Stimulated activated CD4-positive, alpha-beta T cell treated with anti-CD3 and anti-CD28 coated beads, Interleukin-1b, Interleukin-23, amount 100 ng/mL, for 1 hour (primary cell): ENCODE measurements at places on chromosomes 2 and 18.

- no peak for DNase-seq
Measured at GRCh38 chr18:51622702-51623101, 425.2 kb upstream of the MEX3C start.

- no peak for DNase-seq
Measured at GRCh38 chr2:55159037-55159651, 72.9 kb downstream of the CLHC1 start.

DNA sequence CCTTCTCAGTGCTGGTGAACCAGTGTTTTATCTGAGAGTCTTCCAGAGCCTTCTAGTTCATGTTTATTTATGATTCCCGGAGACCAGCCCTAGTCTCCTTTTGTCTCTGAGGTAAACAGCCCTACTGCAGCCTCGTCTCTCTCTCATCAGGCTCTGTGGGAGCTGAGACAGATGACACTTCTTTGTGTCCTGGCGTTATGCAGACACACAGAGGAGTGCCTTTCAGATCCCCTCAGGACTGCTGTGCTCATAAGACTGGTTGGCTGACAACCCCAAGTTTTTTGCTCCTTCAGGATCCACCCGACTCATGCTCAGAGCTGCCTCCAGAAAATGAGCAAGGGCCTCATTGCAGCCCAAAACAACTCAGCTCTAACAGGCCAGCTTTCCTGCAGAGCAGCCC, 523.8 kb upstream of the SPHKAP start:
- DNase-seq = no peak

- DNase-seq = no peak
Measured at GRCh38 chr18:56235481-56236013, 402.8 kb downstream of the TXNL1 start.

- DNase-seq = no peak
Measured at GRCh38 chr2:173630425-173631126, 275.9 kb downstream of the CDCA7 start.

- no peak for DNase-seq
Measured at GRCh38 chr2:58441643-58442042, 200.5 kb upstream of the FANCL start.

DNA sequence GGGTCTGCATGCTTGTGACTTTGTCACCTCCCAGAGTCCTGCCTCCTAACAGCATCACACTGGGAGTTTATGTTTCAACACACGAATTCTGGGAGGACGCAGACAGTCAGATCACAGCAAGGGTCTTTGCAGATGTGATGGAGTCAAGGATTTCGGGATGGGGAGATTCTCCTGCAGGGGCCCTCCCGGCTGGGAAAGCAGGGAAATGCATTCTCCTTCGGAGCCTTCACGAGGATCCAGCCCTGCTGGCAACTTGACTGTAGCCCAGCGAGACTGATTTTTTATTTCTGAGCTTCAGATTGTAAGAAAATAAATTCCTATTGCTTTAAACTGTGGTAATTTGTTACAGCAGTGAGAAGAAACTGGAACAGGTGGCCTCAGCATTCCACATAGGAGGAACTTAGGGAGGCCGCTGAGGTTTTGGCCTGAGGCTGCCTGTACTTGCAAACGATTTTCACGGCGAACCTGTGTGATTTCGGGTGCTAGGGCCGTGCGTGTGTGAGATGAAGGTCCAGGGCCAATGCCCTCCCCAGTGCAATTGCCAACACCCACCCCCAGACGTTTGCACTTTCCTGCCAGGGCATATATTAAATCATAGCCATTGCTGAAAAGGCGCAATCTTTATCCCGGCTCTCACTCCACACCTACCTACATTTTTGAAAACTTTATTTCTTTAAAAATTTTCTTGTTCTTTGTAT, 79.8 kb downstream of the ASB1 start:
- DNase-seq = no peak

- no peak for DNase-seq
Measured at GRCh38 chr2:51528156-51528555, 496.2 kb upstream of the NRXN1 start.

- DNase-seq = no peak
Measured at GRCh38 chr2:137930146-137930545, 34.1 kb upstream of the HNMT start.

GRCh38 chr2:48699348-48699930, 56.1 kb downstream of the LHCGR start:
- no peak for DNase-seq

DNA sequence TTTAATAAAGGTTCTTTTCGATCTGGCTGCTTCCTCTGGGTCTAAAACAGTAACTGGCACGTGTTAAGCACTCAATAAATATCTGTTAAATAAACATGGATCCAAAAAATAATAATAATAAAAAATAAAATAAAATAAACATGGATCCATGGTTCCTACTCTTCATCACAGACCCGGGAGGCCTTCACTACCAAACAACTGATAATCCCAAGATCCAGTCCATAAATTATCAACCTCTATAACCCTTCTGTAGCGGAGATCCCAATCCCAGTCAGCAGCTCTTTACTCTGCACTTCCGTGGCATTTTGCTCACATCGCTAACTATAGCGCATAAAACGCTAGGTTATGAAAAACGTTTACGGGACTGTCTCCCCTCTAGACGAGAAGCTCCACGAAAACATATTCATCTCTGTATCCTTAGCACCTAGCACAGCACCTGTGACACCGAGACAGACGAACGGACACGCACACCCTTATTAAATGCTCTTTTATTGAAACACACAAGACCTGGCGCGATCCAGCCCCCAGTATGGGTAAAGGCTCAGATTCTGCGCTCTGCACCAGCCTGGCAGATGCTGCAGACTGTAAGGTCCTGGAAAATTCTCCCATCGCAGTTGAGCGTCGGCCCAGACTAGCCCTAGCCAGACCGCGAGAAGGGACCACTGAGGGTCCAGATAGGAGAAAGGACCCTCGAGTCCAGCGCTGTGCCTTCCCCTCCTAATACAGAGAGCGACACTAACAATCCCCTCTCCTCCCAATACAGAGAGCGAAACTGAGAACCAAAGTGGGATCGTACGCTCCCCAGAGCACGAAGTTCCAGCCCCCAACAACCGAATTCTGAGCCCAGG, 770 bp downstream of the NBAS start:
- DNase-seq = no peak

GRCh38 chr2:163505281-163505680, 230.5 kb downstream of the FIGN start:
- DNase-seq = no peak

GRCh38 chr2:105582952-105583660, 161.6 kb upstream of the NCK2 start:
- DNase-seq = no peak

GRCh38 chr18:48605408-48605845, 66.6 kb downstream of the CTIF start:
- DNase-seq = no peak

- no peak for DNase-seq
Measured at GRCh38 chr2:233428008-233428407, 73.7 kb downstream of the DGKD start.

DNA sequence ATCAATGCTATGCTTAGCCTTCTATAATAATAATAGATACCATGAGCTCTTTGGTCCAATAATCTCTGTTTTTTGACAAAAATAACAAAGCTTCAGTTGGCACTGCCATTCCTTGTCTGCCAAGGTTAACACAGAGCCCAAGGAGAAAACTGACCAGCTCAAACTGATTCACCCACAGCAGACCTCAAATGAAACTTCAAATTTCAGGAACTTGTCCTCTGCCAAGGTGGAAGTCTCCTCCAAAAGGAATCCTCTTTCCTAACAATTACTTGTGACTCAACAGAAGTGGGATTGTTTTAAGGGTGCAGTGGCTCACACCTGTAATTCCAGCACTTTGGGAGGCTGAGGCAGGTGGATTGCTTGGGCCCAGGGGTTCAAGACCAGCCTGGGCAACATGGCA, 12.1 kb downstream of the AAK1 start:
- DNase-seq = no peak

DNA sequence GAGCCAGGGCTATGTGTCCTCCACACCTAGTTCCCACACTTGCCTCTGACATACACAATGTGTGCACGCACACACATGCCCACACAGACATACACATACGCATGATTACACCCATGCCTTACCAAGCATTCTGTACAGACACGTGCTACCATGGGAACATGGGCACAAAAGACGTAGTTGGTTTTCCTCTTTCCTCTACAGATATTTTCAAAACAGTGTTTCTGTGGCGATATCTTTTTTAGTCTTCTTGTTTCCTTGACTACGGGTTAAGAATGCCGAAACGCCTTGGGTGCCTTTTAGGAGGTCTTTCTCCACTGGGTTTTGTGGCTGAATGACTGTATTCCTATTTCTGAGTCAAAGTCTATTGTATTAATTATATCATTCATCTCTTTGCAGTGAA, 75.5 kb upstream of the SPTBN1 start:
- DNase-seq = no peak

GRCh38 chr18:57696271-57696670, 74.6 kb upstream of the NARS1 start:
- no peak for DNase-seq

DNA sequence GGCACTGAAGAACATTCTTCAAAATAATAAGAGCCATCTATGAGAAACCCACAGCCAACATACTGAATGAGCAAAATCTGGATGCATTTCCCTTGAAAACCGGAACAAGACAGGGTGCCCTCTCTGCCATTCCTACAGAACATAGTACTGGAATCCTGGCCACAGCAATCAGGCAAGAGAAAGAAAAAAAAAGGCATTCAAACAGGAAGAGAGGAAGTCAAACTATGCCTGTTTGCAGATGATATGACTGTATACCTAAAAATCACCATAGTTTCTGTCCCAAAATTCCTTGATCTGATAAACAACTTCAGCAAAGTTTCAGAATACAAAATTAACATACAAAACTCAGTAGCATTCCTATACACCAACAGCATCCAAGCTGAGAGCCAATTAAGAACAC, 119.5 kb upstream of the PARD3B start:
- no peak for DNase-seq

DNA sequence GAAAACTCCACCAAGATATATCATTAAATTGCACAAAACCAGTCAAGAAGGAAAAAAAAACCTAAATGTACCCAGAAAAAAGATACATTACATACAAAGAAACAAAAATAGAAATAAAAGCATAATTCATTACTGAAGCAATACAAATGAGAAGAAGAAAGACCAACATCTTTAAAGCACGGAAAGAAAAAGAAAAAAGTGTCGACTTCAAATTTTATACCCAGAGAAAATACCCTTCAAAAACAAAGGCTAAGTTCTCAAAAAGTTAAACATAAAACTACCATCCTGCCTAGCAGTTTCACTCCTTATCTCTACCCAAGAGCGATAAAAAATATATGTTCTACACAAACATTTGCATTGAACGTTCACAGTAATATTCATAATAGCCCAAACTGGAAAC, 82.0 kb downstream of the ATAD2B start:
- DNase-seq = no peak

DNA sequence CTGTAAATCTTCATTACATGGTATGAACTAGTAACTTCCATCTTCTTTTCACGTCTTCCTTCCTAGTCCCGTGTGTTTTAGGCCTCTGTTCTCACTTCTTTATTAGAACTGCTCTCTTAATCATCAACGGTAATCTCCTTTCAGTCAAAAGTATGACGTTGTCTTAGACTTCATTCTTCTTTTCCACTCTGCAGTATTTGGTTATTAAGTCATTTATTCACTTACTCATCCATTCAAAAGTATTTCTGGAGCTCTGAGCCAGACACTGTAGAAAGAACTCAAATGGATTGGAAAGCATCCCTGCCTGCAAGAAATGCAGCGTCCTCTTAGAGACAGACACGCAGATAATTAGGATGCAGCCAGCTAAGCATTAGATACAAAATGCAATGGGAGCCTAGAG, 494.6 kb upstream of the NRP2 start:
- no peak for DNase-seq

GRCh38 chr2:179891237-179891636, 29.8 kb upstream of the ZNF385B start:
- DNase-seq = no peak

DNA sequence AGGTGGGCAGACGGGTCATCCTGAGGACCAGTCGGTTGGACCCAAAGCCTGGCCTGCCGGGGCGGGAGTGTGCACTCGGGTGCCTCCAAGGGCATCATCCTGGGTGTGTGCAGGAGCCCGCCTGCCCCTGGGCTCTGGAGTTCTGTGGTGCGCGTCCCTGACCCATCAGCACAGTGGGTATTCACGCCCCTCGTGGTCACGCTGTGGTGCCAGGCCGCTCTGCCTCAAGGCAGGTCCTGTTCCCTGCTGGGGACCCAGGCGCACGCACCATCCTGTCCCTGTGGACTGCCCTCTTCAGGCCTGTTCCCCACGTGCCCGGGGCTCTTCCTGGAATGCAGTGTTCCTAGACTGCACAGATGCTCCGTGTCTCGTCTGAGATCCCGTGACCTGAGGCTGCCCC, 14.3 kb upstream of the D2HGDH start:
- DNase-seq = no peak

DNA sequence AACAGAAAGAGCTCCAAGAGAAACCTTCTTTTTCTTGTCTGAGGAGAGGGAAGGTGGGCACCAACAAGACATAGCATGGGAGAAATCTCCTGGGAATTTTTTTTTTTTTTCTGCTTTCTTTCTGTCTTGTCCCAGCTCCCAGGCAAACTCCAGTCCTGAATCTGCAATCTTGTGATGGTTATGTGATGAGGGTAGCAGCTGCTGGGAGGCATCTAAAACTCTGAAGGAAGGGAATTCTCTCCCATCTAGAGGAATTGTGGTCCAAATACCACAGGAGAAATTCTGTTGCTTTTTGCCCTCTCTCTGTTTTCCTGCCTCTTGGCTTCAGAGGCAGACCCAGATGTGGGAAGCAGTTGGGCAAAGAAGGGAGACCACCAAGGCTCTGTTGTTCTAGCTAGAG, 16.7 kb downstream of the SCRN3 start:
- DNase-seq = no peak

- no peak for DNase-seq
Measured at GRCh38 chr2:69961496-69961895, at the start of gene ASPRV1. ASPRV1 (minus strand) TSS chr2:69961631; CDS start chr2:69961436, 195 bp downstream.

GRCh38 chr2:52395912-52396311, 1364.0 kb upstream of the NRXN1 start:
- no peak for DNase-seq

- no peak for DNase-seq
Measured at GRCh38 chr18:60295674-60296073, 76.9 kb downstream of the MC4R start.

DNA sequence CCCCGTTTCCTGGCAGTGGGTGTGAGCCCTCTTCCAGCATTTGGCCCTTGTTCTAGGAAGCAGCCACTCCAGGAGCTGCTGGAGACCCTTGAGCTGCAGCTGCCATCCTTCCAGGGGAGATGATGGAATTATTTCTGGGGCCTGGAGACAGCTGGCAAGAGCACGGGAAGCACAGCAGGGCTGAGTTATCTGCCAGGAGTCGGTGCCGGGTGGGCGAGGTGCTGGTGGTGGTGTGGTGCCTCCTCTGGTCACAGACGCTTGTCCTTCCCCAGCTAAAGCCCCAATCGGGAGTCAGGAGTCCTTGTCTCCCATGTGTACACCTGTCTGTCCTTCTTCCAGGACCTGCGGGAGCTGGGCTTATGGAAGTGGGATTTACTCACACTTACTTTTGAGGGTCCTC, 36.0 kb downstream of the DPYSL5 start:
- DNase-seq = no peak
